ENCODE measurements at places on chromosomes 3 and 15.

GRCh38 chr15:28974142-28974541 lies 88.4 kb downstream of the APBA2 start:
- DNase-seq = no peak

DNA sequence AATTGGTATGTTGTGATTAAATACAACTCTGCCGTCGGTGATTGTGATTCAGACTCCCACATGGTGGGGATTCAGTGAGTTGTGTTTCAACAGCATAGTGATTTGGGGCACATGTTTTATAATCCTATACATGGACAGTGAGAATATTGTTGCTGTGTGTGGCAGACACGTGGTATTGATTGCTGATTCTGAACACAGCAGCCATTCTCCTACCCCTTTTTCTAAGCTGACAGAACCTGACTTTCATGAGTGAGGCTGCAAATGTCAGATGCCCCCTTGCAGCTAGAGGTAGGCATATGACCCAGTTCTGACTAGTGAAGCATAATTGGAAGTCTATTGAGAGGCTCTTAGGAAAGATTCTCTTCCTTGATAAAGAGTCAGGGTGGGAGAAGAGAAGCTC lies 155.0 kb upstream of the STRIT1 start:
- DNase-seq = no peak

GRCh38 chr3:23442598-23443383 lies 239.7 kb downstream of the UBE2E2 start:
- no peak for DNase-seq

- DNase-seq = no peak
Measured at GRCh38 chr3:118846176-118846575, 188.5 kb downstream of the IGSF11 start.

DNA sequence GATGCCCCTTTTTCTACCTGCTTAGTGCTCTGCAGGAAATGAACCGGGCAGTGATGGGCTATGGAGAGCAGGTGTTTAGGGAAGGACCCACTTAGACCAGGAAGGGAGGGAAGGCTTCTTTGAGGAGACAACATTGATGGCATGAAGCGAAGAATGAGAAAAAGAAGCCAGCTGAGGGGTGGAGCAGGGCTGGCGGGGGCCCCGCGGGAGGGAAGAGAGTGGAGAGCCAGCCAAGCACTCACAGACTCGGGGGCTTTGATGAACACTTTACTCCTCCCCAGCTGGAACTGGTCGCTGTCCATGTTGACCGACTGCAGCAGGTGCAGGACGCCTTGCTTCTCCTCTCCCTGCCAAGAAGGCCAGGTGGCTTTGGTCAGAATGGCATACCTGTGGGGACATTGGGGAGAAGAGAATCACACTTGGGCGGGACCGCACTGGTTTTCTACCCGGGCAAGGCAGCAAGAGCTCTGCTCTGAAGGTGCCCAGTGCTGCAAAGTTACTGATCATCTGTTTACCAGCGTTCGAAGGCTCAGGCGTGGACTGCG lies 28.4 kb upstream of the LDHAL6B start:
- no peak for DNase-seq

GRCh38 chr3:69869643-69870042 lies 129.9 kb upstream of the SAMMSON start:
- DNase-seq = no peak
